ENCODE measurements at places on chromosomes 1 and 21.

- no peak for DNase-seq
Measured at GRCh38 chr1:43172527-43172972, 420 bp downstream of the CFAP57 start.

DNA sequence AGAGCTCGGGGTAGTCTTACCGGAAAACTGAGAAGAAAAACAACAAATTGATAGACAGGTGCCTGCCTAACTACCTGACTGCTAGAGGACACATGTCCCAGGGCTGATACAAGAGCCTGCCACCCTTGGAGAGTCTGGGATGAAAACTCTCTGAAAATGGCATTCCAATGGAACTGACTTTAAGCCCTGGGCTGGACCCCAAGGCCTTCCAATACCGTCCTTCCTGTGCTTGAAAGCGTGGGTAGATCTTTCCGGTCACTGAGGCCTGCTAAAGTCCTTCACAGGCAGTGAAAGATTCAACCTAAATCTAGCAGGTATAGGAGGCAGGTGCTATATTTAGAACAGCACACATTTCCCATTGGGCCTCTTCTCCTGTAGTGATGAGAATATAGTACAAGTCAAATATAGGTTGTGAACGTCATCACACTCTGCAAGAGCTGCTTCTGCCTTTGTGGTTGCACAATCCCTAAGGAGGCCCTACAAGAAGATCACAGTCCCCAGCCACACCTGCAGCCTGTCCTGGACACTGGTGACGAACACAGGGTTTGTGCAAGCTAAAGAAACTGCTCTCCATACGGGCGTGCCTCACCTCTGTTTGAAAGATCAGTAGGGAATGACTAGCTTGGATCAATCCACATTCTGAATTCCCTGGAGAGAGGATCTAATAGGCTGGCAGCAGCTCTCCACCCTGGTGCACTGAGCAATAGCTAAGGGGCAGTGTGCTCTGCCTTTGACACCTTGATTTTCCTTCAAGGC, 876 bp upstream of the CHML start:
- DNase-seq, result no peak

- DNase-seq, result no peak
Measured at GRCh38 chr21:46110499-46111192, 12.7 kb downstream of the COL6A2 start.

GRCh38 chr1:117612517-117613248, 6.8 kb downstream of the TENT5C start:
- no peak for DNase-seq

DNA sequence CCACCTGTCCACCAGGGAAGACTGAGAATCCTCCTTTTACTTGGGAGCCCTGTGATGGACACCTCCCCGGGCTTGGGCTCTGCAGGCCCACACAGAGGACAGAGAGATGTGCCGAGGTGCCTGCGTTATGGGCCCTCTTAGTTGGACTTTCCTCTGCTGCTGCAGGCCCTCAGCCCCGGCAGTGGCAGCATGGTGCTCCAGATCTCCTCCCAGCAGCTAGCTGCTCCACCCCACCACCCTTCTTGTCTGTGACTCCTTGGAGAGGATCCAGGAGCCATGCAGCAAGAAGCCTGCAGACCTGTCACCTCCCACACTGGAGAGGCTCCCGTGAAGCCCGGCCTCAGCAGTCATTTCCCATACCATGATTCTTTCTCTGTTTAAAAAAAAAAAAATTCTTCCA, 27.4 kb downstream of the PHGDH start:
- no peak for DNase-seq

GRCh38 chr1:5691795-5692509, 300.3 kb downstream of the NPHP4 start:
- DNase-seq, result no peak

GRCh38 chr1:91123319-91123718, 101.5 kb upstream of the ZNF644 start:
- no peak for DNase-seq

GRCh38 chr1:23216771-23217420, 406 bp downstream of the HTR1D start:
- DNase-seq, result peak; percentile 4
